AG20443 (cell line): ENCODE measurements at places on chromosomes 6 and 20.

DNA sequence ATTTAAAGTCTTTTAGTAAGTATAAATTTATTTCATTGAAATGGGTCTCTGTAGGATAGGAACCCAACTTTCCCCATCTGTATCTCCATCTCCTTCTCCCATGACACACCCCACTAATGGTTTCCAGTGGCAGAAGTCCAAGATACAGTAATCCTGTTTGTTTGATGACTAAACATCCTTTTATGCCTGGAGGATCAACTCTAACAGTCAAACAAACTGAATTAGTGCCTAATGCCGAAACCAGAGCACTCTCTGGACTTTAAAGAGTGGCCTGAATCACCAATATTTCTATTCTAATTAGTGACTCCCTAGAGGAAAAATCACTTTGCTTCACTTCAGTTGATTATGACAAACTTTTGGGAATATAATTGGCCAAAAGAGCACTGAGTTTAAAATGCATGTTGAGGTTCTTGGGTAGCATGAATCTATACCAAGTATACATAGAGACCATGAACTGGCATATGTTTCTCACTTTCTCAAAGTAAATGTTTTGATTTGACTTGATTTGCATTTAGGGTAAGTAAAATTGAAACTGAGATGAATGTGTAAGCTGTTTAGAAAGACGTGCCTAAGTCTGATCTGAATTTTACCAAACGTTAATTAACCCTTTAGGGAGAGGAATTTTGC, 776.4 kb upstream of the NRSN1 start:
- DNase-seq: peak; percentile 65

GRCh38 chr6:107123501-107123900, 8.2 kb upstream of the BEND3 start:
- no peak for DNase-seq

GRCh38 chr6:94401311-94401710, 982.0 kb upstream of the EPHA7 start:
- no peak for DNase-seq

- no peak for DNase-seq
Observed at GRCh38 chr20:31925631-31926030, 26.2 kb downstream of the PDRG1 start.

- no peak for DNase-seq
Observed at GRCh38 chr6:133093956-133094355, 147.2 kb upstream of the EYA4 start.

GRCh38 chr6:33298773-33299236, at the start of gene RGL2:
RGL2 (minus strand) TSS chr6:33298942; CDS start chr6:33298610, 332 bp downstream.
- DNase-seq: peak; percentile 75

DNA sequence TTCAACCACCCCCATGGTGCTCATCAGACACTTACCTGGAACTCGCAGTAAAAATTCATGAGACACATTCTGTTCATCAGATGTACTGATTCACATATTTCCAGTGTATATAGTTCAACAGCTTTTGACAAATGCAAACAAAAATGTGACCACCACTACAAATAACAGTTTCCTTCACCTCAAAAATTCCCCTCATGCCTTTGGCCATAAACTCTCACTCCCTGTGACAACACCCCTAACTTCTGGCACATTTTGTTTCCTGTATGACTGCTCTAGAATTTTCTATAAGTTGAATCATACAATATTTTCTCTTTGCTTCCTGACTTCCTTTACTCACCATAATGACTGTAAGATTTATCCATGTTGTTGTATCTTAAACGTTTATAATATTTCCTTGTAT, 63.7 kb downstream of the C6orf118 start:
- no peak for DNase-seq

- DNase-seq: no peak
Observed at GRCh38 chr20:17381724-17382123, 149.5 kb downstream of the BFSP1 start.

DNA sequence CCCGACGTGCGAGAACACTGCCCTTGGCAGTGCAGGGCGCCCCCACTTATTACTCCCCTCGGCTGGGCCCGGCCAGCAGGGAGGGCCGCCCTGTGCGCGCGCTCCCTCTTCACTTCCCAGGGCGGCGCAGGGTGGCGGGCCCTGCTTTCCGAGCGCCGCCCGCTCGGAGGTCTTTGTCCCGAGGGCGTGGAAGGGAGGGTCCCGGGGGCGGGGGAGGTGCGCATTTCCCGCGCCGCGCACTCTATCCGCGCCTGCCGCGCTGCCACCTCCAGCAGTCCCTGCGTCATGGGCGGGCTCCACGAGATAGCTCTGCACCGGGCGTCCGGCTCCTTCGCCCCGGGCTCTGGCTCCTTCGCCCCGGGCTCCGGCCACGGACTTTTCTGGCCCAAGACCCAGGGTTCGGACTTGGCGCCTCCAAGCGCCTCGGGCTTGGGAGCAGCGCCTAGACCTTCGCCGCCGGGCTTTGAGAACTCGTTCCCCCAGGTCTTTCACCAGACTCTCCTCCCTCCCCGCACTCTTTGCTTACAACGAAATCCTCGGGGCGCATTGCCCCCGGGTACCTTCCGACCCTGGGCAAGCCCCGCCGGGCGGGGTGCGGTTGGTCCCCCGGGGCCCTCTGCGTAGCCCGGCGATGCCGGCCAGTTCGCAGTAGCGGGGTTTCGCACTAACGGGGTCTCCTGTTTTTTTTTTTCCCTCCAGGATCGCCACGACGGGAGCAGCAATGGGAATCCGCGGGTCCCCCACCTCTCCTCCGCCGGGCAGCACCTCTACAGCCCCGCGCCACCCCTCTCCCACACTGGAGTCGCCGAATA, 1.6 kb downstream of the TFAP2C start:
- peak; percentile 76 for DNase-seq

DNA sequence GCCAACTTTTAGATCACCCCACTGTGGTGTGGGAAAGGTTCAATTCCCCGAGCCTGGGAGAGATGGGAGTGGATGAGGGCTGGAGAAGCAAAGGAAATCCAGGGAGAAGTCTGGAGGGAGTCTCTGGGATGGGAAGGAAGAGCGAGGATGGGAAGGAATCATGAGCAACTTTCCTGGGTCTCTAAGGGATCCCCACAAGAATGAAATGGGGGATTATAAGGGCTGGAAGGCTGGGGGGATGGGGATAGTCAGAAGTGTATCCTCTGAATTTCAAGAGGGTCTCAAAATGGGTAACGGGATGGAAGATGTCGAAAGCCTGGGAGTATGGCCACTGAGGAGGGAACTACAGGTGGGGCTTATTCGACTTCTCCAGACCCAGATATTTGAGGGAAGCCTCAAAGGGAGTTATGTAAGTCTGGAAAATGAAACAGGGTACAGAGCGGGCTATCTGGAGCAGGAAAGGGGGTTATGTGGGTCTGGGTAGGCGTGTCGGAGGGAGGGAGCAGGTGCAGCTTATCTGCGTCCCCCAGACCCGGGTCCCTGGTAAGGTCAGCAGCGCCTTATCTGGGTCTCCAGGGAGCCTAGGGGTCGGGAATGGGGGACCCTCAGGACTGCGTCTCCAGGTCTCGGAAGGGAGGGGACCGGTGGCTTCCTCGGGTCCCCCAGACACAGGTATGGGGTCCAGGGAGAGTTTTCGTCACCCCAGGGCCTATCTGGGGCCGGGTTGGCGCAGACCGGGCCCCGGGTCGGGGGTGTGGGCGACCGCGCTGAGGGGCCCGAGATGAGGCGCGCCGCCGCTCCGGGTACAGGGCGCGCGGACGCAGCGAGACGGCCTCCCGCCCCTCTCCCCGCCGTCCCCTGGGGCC, 550 bp downstream of the PLAGL2 start:
- no peak for DNase-seq

DNA sequence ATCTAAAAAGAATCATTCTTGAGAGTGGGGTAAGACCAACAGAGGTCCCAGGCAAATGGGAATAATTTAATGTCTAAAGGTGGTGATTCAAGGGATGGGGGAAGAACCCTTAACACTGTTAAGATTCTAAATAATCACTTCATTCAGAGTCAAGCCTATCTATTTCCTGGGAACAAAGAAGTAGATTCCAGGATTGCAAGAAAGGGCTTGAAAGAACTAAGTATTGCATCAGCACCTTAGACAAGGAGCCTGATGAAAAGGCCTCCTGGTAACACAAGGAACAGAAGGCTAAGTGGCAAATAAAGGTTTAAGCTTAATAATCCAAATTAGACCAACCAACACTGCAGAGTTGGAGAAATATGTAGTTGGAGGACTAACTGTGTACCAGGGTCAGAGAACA, 620.7 kb upstream of the BTBD3 start:
- no peak for DNase-seq

- no peak for DNase-seq
Observed at GRCh38 chr6:25703005-25703404, 51.0 kb downstream of the SCGN start.

DNA sequence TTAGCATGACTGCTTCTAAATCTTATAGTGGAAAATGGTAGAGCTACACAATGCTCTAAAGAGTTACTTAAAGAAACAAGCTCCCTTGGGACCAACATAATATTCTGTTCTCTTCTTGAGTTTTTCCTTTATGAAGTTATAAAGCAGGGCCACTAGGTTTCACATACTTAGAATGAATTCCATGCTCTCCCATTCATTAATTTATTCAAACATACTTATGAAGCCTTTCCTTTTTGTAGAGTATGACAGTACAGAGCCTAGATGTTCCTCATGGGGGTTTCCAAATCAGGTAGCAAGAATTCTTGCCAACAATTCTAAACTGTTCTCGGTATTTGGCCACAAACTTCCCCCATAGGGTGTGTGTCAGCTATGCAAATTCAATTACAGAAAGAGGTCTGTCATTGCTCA, 20.6 kb upstream of the FABP7 start:
- no peak for DNase-seq

- DNase-seq: no peak
Observed at GRCh38 chr6:166204852-166205650, 37.4 kb upstream of the TBXT start.

DNA sequence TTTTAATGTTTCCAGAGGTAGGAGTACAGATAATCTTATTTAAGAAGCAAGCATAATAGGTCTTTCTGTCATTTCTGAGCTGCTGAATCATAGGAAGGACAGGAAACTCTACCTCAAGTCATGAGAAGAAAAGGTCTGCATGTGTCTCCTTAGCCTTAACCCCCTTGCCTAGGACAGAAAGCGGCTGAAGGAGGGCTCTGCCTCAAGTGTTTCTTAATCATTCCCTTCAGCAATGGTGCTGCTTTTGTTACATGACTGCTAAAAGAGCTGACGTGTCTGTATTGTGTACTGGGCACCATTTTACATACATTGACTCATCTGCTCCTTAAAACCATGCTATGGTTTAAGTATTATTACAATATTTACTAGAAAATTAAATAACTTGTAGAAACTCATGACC, 564.0 kb upstream of the AGPAT4 start:
- no peak for DNase-seq

GRCh38 chr6:109059571-109060021, 35.0 kb downstream of the SESN1 start:
- peak; percentile 28 for DNase-seq

GRCh38 chr20:12737900-12738299, 270.9 kb upstream of the SPTLC3 start:
- no peak for DNase-seq

GRCh38 chr20:436476-436875, 25.9 kb downstream of the TBC1D20 start:
- no peak for DNase-seq

- DNase-seq: peak; percentile 58
Observed at GRCh38 chr20:45826381-45827019, 612 bp downstream of the TNNC2 start.

DNA sequence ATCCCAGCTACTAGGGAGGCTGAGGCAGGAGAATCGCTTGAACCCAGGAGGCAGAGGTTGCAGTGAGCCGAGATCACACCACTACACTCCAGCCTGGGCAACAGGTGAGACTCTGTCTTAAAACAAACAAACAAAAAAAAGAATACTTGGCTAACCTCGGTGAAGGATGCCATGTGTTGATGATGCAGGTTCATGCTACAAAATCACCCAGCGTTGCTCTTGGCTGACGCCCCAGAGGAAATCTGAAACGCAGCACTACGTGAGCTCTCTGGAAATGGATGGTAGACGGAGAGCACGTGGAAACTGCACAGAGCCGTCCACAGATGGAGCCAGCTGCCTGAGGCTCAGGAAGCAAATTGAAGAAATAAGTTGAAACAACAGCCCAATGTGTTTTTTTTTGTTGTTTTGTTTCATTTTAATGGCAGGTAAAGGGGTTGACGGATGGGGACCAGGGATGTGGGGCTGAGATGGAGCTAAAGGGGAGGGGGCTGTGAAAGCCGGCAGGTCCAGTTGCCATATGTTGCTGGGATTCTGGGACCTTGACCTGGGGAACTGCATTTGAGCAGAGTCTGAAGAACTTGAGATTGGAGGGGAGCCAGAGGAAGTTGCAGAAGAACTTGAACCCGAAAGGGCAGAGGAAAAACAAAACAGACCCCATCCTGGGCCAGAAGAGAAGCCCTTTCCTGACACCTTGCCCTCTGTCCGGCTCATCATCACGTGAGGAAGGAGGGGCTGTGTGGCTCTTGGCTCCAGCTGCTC, 12.8 kb upstream of the MANBAL start:
- peak; percentile 80 for DNase-seq

- no peak for DNase-seq
Observed at GRCh38 chr6:84156306-84156705, 71.1 kb downstream of the CEP162 start.

DNA sequence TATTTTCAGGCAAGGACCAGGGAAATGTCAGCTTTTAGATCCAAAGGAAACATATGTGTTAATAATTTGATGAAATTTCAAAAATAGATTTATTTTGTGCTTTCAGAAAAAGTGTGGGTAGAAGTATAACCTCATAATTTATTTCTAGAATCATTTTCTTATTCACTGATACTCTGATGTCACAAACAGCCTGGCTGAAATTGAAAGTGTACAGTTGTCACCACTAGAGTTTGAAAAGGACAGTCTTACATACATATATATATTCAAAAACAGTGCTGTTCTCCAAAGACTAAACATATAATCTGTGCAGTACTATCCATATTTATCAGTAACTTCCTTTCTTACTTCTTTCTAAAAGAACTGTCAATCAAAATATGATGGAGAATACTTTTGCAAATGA, 254.4 kb upstream of the KCNQ5 start:
- no peak for DNase-seq

DNA sequence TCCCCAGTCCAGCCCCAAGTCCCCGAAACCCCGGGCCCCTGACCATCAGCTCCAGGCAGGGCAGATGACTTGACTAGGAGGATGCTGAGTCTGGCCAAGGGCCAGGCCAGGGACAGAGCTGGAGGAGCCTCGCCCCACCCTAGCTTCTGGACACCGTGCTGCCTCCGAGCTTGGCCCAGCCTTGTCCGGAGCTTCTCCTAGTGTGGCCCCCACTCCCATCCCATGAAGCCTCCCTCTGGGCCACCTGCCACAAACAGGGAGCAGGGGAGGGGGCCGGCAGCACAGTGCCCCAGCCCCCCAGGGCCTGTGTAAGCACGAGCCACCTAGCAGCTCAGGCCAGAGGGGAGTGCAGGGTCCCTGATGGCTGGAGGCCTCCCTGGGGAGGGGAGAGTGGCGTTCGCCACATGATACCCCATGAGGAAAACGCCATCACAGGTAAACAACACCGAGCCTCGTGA, 5.3 kb downstream of the EEF1A2 start:
- DNase-seq: no peak

- no peak for DNase-seq
Observed at GRCh38 chr6:139452148-139452876, 77.9 kb upstream of the CITED2 start.
